Activated CD8-positive, alpha-beta T cell treated with anti-CD3 and anti-CD28 coated beads, Interleukin-2, amount 10 ng/mL, durations not matched to agents 7 days and 5 days (primary cell): ENCODE measurements at places on chromosomes 6 and 20. TPM values are rescaled to one million over a fixed set of nuclear protein-coding genes. Genes with fewer than 3 reads are reported as not detected.

GRCh38 chr6:42436825-42437224 is 14.9 kb downstream of the TRERF1 start:
- no peak overlapping the region for H3K4me3 ChIP-seq
- peaks cover 32% of the 10 kb centered on the region for H3K36me3 ChIP-seq
- H3K27me3 ChIP-seq = no peaks in the 10 kb centered on the region
- no peak overlapping the region for H3K27ac ChIP-seq

RING1 gene
- 39.8 TPM for total RNA-seq

GRCh38 chr20:20466341-20466879 is 98.5 kb downstream of the INSM1 start:
- peak overlapping the region; percentile 51 for H3K27ac ChIP-seq
- peak; percentile 24 for DNase-seq
- peaks cover 13% of the 10 kb centered on the region for H3K4me1 ChIP-seq

- peaks cover 18% of the 10 kb centered on the region for H3K4me1 ChIP-seq
- H3K4me3 ChIP-seq = no peak overlapping the region
- peaks cover 2% of the 10 kb centered on the region for H3K36me3 ChIP-seq
- DNase-seq = no peak
- no peak overlapping the region for H3K27ac ChIP-seq
- H3K27me3 ChIP-seq = no peaks in the 10 kb centered on the region
Observed at GRCh38 chr6:141403103-141403502, 729.6 kb upstream of the GJE1 start.

FOXS1 gene
- total RNA-seq = not detected

MLN gene
- not detected for total RNA-seq

DNA sequence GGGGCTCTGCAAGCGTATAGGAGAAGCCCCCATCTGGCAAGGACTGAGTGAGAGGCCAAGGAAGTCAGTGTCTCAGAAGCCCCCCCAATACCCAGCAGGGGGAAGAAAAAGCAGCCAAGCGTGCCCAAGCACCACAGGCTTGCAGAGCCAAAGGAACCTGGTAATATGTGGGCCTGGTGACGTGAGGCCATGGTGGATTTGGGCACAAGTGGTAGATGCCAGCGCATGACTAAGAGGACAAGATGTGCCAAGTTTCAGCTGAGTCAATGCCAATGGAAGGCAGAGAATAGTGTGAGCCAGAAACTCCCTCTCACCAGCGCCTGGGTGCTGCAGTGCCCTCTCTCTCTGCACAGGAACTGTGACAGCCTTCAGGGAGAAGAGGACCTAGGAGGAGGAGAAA is 110.0 kb downstream of the QRSL1 start:
- H3K27me3 ChIP-seq = peaks cover 19% of the 10 kb centered on the region
- no peaks in the 10 kb centered on the region for H3K4me1 ChIP-seq
- no peak overlapping the region for H3K4me3 ChIP-seq
- no peak for DNase-seq
- H3K36me3 ChIP-seq = no peaks in the 10 kb centered on the region

MAS1 gene
- total RNA-seq = not detected

DNA sequence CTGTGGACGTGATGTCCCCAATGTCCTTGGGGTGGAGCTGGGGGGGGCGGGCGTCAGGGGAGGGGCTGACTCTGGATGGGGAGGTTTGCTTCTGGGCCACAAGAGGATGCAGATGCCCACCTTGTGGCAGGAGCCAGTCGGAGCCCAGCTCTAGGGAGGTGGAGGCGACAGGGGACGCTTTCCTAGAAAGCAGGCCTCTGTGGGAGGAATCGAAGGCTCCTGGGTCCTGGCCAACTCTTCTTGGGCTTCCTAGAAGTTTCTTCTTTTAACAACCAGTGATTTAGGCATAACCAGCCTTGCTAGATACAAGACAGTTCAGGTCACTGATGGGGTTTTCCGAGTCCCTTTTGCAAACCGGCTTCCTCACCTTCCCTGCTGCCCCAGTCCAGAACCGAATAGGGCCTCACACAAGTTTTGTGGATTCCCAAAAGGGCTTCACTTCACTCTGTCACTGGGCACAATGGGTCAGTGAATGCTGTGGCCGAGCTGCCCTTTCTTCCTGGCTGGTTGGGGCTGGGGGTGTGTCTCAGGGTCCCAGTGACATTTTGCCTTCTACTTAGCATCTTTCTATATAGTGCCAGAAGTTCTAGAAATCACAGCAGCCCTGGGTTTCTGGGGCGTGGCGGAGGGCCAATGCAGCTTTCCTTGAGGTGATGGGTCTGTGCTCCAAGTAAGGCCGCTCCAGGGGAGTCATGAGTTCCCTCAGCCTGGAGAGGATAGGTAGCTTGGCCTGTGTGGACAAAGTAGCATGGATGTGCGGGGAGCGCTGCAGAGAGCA is 78.4 kb upstream of the FOXP4 start:
- peaks cover 81% of the 10 kb centered on the region for H3K27me3 ChIP-seq
- no peaks in the 10 kb centered on the region for H3K36me3 ChIP-seq
- no peak for DNase-seq
- H3K4me3 ChIP-seq = no peak overlapping the region

- no peaks in the 10 kb centered on the region for H3K27me3 ChIP-seq
Observed at GRCh38 chr6:140845701-140846100, 1287.0 kb upstream of the GJE1 start.

DNA sequence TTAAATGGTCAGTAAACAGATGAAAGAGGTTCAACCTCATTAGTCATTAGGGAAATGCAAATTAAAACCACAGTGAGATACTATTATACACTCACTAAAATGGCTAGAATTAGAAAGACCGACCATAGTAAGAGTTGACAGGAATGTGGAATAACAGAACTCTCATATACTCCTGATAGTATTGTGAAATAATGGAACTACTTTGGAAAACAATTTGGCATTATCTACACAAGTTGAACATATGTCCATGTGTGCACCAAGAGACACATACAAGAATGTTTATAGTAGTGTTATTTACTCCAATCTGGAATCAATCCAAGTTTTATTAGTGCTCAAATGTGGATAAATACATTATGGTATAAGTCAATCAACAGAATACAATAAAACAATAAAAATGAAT is 59.6 kb downstream of the AK9 start:
- no peaks in the 10 kb centered on the region for H3K36me3 ChIP-seq
- no peaks in the 10 kb centered on the region for H3K27me3 ChIP-seq
- no peak for DNase-seq
- no peak overlapping the region for H3K27ac ChIP-seq
- H3K4me1 ChIP-seq = no peaks in the 10 kb centered on the region

BTBD9 gene
- total RNA-seq = 9.4 TPM

- no peaks in the 10 kb centered on the region for H3K36me3 ChIP-seq
- H3K4me1 ChIP-seq = no peaks in the 10 kb centered on the region
- no peak overlapping the region for H3K27ac ChIP-seq
- peaks cover 7% of the 10 kb centered on the region for H3K27me3 ChIP-seq
Observed at GRCh38 chr6:134060491-134061106, 8.2 kb upstream of the SLC2A12 start.

DNA sequence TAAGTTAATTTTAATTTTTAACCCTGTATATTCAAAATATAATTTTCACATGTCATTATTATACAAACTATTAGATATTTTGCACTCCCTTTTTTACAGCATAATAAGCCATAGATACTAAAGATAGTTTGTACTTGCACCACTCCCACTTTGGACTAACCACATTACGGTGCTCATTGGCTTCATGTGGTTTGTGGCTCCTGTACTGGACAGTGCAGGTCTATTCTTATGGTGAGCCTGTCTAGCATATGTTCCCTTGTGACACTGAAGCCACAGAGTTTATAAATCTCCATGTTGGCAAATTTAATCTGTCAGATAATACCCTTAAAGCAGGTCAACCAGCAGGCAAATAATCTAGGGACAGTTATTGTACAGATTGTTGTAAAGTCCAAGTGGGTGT is 354.4 kb upstream of the KCNQ5 start:
- no peaks in the 10 kb centered on the region for H3K27me3 ChIP-seq
- no peak overlapping the region for H3K4me3 ChIP-seq
- DNase-seq = no peak

NRSN1 gene
- total RNA-seq = not detected

DNA sequence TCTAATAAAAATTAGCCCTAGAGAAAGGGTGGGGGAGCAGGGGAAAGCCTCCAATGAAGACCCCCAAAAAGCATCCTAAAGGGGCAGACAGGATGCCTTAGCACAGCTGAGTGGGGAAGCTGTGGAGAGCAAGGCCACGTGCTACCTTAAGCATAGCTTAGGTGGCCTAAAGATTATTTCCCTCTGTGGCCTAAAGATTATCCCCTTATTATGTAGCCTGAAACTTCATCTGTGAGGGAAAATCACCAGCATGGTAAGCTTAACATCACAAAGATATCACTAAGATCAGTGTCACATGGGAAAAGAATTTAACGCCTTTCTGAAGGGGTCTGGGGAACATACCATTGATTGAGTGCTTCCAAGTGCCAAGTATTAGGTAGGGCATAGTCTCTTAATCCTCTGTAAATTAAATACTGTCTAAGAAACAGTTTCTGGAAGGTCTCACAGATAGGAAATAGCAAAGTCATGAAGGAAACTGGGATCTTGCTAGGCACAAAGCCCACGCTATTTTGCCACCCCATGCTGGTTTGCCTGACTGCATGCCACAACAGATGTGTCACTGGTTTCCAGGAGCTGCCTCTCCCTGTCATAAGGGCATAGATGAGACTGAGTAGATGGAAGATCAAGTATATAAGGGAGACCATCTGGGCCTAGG is 170.0 kb downstream of the HACE1 start:
- no peak overlapping the region for H3K4me3 ChIP-seq
- H3K36me3 ChIP-seq = no peaks in the 10 kb centered on the region
- H3K27ac ChIP-seq = no peak overlapping the region
- peaks cover 7% of the 10 kb centered on the region for H3K4me1 ChIP-seq
- peaks cover 2% of the 10 kb centered on the region for H3K27me3 ChIP-seq
- DNase-seq = no peak

GRCh38 chr6:113291751-113292445 is 565.2 kb upstream of the MARCKS start:
- H3K4me1 ChIP-seq = no peaks in the 10 kb centered on the region
- no peak overlapping the region for H3K4me3 ChIP-seq
- no peaks in the 10 kb centered on the region for H3K27me3 ChIP-seq
- no peaks in the 10 kb centered on the region for H3K36me3 ChIP-seq

DNA sequence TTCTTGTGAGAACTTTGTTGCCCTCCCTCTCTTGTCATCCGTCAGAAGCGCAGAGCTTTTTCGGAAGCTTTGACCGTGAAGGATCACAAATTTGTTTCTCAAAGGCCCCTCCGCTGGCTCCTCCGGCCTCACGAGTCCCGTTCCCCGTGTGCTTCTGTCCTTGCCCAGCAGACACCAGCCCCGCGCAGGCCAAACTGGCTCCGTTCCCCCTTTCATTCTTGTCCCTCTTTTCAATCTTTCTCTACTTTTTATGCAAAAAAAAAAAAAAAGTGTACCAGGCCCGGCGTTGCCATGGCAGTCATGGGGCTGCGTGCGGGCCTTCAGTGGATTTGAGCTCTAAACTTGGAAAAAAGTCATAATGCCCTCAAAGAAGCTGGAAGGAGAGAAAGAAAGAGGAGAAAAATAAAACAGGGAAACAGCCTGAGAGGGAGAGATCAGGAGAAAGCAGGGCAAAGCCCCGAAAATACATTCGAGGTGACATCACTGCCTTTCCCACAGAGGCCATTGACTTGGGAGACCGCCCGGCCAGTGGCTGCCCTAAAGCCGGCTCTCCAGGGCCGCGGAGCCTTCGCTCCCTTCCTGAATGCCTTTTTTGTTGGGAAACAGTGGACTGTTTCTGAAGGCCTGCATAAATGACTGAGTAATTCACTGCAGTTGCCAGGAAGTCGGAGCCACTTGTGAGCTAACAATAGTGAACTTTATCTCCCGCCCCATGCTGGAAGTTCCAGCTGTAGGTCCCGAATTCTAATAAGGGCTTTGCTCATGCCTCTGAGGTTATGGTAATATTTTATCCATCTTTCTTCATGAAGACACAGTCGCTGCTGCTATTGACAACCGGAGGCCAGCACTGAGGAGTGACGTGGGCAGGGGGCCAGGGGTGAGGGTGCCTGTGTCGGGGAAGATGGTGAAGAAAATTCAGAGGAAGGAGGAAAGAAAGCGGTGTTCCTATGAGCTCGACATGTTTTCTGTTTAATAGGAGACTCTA is 670.9 kb downstream of the QKI start:
- H3K27me3 ChIP-seq = no peaks in the 10 kb centered on the region
- peaks cover 4% of the 10 kb centered on the region for H3K4me1 ChIP-seq
- H3K27ac ChIP-seq = no peak overlapping the region
- H3K36me3 ChIP-seq = no peaks in the 10 kb centered on the region

LAMP5 gene
- not detected for total RNA-seq

CCN6 gene
- not detected for total RNA-seq

DNA sequence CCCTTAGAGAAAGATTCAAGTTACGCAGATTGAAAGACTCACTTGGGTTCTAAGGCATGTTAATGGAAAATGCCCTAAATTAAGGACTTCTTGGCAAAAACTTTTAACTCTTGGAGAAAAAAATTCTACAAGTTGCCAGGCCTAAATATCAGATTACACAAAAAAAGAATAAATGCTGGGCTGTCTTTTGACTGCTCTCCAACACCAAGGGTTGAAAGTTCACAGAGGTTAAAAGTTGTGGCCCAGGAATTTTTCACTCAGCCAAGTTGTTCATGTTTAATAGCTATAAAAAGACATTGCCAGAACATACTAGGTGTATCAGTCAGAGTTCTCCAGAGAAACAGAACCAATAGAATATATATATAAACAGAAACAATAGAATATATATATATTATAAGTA is 268.4 kb upstream of the PRND start:
- no peak overlapping the region for H3K27ac ChIP-seq
- no peak overlapping the region for H3K4me3 ChIP-seq
- H3K27me3 ChIP-seq = peaks cover 11% of the 10 kb centered on the region
- no peak for DNase-seq
- H3K36me3 ChIP-seq = no peaks in the 10 kb centered on the region

- no peak overlapping the region for H3K4me3 ChIP-seq
- peaks cover 2% of the 10 kb centered on the region for H3K36me3 ChIP-seq
- H3K4me1 ChIP-seq = peaks cover 47% of the 10 kb centered on the region
- DNase-seq = no peak
- no peak overlapping the region for H3K27ac ChIP-seq
Observed at GRCh38 chr6:45438849-45439406, 61.2 kb upstream of the SUPT3H start.

ACSS1 gene
- total RNA-seq = 40.9 TPM

TCF15 gene
- total RNA-seq = not detected

DNA sequence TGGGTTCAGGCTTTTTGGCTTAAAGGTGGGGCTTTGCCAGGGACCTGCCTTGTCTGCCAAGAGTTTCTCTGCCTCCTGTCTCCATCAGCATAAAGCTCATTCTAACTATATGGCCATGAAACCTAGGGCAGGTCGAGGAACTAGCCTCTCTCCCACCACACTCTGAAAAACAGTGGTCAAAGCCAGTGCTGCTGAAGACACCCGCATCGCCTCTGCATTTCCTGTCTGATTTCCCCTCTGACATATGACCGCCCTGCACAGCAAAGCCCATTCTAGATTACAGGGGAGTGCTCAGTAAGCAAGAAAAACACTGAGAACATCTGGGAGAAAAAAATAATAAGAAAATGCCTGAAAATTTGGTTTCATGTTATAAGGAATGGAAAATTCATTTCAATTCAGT is 573.6 kb downstream of the PRKN start:
- H3K27ac ChIP-seq = no peak overlapping the region
- H3K4me1 ChIP-seq = no peaks in the 10 kb centered on the region
- DNase-seq = no peak
- no peaks in the 10 kb centered on the region for H3K36me3 ChIP-seq
- H3K27me3 ChIP-seq = no peaks in the 10 kb centered on the region
- H3K4me3 ChIP-seq = no peak overlapping the region
